CD4-positive, alpha-beta T cell (primary cell): ENCODE measurements at places on chromosomes 7 and 10.

DNA sequence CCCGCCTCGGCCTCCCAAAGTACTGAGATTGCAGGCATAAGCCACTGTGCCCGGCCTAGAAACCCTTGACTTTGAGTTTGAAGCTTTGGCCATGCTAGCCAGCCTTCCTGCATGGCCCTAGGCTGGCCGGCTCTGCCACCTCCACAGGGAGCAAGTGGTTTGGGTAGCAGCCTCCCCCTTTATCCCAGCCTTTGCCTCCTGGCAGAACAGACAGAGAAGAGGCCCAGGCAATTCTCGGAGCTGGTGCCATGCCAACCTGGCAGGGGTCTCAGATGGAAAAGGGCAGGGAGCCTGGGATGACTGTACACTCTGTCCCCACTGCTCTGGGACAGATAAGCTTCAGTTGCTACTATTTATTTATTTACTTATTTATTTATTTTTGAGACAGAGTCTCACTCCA is 39.4 kb downstream of the SRRM3 start:
- no peak for DNase-seq

DNA sequence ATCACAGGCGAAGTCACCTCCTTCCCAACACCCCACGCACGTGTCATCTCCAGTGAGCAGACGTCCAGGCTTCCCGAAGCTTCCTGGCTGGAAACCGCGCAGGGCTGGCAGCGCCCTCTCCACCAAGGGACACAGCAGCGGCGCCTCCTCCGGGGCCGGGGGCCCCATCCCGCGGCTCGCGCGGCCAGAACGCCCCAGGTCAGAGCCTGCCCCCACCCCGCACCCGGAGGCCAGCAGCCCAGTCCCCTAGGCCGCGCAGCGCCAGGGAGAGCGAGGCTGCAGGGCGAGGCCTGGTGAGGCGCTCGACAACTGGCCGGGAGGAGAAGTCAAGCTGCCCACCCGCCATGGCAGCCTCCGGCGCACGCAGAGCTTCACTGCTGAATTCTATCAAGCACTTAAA is 247.0 kb downstream of the SEMA3D start:
- DNase-seq, result peak; percentile 9

GRCh38 chr7:30660331-30661255 is 21.7 kb downstream of the CRHR2 start:
- no peak for DNase-seq

DNA sequence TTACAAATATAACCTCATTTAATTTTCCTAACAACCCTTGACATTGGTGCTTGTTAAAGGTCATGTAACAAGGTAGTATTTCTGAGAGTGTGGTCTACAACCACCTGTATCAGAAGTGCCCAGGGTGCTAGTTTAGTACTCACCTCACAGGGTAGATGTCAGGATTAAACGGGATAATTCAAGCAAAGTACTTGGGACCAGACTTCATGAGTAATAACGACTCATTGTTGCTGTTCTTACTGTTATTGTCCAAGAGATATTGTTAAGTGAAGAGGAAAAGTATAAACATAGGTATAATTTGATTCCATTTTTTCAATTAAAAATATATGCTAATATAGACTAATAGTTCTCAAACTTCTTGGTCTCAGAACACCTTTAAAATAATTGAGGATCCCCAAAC is 179.3 kb downstream of the WNT2 start:
- DNase-seq, result no peak

DNA sequence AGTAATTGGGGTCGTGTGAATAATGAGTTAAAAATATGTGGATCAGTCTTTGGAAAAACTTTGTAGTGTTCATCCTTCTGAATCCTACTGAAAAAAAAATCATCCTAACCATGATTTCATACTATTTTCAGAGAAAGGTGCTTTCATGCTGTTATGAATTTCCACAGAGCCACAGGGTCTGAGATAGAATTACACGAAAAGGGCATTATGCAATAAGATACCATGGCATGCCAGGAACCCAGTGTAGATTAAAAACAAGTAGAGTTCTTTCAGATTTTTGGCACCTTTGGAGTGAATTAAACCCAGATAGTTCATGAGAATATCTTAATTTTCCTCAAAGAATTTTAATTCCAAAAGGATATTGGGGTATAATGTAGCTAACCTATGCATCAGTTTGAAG is 47.5 kb upstream of the AGMO start:
- no peak for DNase-seq

- no peak for DNase-seq
Observed at GRCh38 chr10:2933924-2934323, 133.4 kb upstream of the PFKP start.

DNA sequence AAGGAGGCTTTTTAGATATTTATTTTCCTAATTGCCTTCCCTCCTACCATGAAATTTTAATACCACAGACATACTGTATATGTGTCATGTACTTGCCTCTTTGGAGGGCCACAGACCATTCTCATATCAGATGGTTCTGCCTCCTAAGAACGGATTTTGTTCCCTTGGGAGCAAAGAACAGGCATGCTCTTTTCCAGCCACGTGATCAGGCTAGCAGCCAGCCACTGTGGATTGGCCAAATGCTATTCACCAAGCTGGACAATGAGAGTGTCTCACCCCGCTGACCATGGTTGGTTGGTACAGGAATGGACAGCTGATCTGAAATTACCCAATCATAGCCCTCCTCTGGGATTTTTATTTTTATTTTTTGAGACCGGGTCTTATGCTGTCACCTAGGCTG is 21.5 kb upstream of the CRHR2 start:
- no peak for DNase-seq

- DNase-seq, result no peak
Observed at GRCh38 chr7:109009636-109010035, 440.0 kb downstream of the DNAJB9 start.

GRCh38 chr10:124450783-124451057 is 885 bp upstream of the NKX1-2 start:
- DNase-seq, result no peak

- no peak for DNase-seq
Observed at GRCh38 chr7:40468891-40469864, 334.4 kb downstream of the SUGCT start.

DNA sequence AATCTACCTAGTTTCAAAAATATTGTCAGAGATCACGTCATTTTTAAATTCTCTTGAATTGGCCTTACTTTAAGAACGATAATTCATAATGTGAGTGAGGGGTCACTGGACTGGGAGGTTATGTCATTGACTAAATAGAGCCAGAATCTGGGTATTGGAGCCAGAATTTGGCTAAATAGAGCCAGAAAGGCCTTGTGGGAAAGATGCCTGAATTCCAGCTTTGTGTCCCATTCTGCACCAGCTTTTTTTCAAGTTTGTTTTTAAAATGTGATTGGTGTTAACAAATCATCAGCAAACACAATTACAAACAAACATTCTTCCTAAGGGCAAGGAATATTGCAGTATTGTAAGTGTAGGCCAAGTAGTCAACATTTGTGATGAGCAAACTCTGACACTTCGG is 233.2 kb upstream of the PRKCQ start:
- DNase-seq, result no peak

DNA sequence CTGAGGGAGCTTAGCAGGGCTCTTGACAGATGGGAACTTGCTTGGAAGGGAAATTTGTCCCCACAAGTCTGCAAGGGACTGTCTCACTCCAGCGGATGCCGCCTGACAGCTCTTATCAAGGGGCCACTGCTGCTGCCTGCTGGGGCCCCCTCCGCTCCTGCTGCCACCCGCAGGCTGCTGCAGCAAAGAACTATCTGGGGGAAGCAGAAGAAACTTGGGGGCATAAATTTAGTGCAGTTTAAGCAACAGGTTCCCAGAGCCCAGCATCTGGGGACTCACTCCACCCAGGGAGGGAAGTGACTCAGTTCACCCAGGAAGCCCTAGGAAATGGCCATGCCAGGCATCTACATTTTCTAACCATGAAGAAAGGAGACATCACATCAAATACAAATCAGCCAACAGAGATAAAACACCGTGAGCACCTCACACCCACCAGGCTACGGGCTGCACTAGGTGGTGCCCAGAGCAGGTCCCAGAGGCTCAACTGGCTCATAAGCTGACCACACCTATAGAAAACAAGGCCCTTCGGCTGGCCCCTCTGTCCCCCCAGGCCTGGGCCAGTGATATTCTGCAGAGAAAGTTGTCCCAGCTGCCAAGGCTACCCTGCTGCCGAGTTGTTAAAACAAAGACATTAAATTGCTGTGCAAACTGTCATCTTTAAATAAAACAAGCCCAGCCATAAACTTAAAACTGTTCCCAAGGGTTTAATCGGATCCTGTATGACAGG is 3.7 kb downstream of the RGS10 start:
- DNase-seq, result peak; percentile 17

DNA sequence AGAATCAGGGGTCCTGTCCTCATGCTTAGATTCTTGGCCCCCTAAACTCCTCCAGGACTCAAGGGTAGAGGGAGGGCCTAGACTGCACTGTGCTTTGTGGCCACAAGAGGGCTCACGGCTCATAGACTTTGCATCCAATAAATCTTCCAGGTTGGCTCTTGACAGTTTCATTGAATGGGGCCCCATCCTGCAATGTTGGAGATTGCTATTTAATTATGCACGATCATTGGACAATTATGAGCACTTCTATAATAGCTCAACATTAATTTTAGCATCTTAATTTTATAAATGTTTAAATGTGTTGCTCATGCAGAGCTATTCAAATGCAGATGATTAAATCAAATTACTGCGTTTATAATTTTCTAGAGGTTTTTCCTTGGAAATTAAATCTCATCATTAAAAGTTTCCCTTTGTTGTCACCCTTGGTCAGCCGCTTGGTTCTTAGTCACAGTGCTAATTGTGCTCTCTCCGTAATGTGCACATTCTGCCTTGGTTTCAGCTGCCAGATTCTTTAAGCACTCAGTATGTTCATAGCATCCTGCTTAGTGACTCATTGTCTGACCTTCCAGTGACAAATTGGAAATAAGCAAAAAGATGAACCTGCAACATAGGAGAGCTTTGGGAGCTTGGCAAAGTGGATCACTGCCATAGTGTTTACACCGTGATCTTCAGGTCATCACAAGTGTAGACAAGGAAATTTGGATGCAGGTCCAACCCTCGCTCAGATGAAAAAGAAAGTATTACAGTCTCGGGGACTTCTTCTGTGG is 33.4 kb upstream of the PLPP4 start:
- no peak for DNase-seq

GRCh38 chr10:84155521-84155920 is 16.2 kb downstream of the GHITM start:
- DNase-seq, result no peak
